A549 treated with CpdA at 1 μM for 4 hours (cell line): ENCODE measurements at places on chromosomes 1 and 21. TPM values are rescaled to one million over a fixed set of nuclear protein-coding genes. Genes with fewer than 3 reads are reported as not detected.

Gene FCGR2B
- total RNA-seq, result not detected in 5 replicates

Gene RORC
- 0.03 to 0.06 TPM in 2 of 5 replicates, not detected in the others for total RNA-seq

Gene AADACL3
- not detected in 5 replicates for total RNA-seq

Gene ADAM30
- total RNA-seq, result not detected in 5 replicates

Gene GNG4
- 14.0 to 21.0 TPM (median 15.4 TPM) in 5 replicates for total RNA-seq

Gene LYSMD1
- total RNA-seq, result 5.5 to 9.9 TPM (median 5.7 TPM) in 5 replicates

Gene LMX1A
- total RNA-seq, result not detected in 5 replicates

Gene SPRR2B
- total RNA-seq, result not detected in 5 replicates

Gene CSF1
- total RNA-seq, result 18.1 to 27.0 TPM (median 25.7 TPM) in 5 replicates

Gene MYOC
- total RNA-seq, result not detected in 5 replicates

Gene ZSWIM5
- total RNA-seq, result 0.45 to 0.87 TPM (median 0.58 TPM) in 5 replicates

Gene TTLL10
- total RNA-seq, result not detected in 5 replicates
